ENCODE measurements at places on chromosomes 3 and 15.

GRCh38 chr3:111073218-111073617 lies 1.6 kb downstream of the NECTIN3 start:
- DNase-seq: no peak

DNA sequence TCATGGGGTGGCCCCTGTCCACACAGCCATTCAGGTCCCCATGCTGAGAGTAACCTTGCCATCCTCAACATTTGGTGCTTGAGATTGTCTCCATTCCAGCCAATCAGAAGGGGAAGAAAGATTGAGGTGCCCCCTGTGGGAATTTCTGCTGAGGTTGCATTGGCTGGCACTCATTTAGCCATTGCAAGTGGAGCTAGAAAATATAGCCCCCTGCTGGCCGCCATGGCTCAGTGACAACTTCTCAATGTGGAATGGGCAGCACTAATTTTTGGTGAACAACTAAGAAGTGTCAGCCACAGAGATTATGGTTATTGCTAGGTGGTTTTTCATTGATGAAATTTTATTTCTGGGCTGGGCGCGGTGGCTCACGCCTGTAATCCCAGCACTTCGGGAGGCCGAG lies 22.0 kb downstream of the COL6A6 start:
- no peak for DNase-seq

- DNase-seq: no peak
Observed at GRCh38 chr15:51982770-51983103, 11.2 kb upstream of the LEO1 start.

- DNase-seq: no peak
Observed at GRCh38 chr3:70426071-70426470, 113.6 kb upstream of the MDFIC2 start.

DNA sequence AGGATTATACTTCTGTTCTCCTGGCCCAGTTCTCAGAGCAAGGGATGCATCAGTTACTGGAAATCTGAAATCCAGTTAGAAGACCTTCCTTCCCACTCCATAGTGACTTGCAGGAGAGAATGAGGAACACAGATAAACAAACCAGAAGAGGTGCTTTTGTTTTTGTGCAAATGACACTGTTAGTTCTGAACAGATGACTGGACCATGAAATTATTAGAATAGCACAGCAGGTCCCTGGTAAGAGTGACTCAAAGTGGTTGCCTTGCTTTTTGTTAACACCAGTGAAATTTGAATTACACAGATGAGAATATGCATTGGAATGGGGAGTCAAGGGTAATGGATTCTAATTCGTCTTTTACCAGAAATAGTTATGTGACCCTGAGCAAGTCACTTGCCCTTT lies 30.4 kb upstream of the LRIG1 start:
- no peak for DNase-seq

- DNase-seq: no peak
Observed at GRCh38 chr3:172310428-172310760, 137.9 kb downstream of the GHSR start.

DNA sequence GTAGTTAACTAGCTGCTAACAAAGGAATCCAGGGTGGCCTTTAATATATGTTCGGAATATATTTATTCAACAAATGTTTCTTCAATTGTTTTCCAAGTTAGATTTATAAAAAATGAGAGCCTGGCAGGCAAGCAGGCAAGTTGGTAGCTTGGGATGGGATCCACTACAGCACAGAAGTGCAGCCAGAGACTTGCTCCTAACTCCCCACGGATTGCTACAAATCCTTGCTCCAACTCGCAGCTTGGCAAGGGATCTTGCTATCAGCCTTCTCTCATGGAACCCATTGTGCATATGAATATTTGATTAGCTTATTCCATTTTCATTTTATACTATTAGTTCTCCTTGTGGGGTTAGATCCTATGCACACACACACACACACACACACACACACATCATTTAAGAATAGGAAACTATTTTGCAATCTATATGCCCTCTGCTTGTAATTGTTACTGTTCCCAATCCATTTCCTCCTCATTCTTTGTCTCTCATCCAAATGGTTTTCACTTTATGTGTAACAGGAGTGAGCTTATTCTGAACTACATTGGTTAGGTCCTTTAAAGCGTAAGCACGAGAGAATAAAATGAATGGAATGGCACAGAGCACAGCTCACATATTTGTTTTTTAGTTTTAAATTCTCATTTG lies 505.6 kb downstream of the LPP start:
- DNase-seq: no peak

- DNase-seq: no peak
Observed at GRCh38 chr3:25789209-25789595, 688 bp upstream of the OXSM start.

- DNase-seq: no peak
Observed at GRCh38 chr3:11438646-11439045, 166.4 kb downstream of the ATG7 start.

GRCh38 chr15:29225534-29226234 lies 43.9 kb downstream of the NSMCE3 start:
- DNase-seq: no peak

DNA sequence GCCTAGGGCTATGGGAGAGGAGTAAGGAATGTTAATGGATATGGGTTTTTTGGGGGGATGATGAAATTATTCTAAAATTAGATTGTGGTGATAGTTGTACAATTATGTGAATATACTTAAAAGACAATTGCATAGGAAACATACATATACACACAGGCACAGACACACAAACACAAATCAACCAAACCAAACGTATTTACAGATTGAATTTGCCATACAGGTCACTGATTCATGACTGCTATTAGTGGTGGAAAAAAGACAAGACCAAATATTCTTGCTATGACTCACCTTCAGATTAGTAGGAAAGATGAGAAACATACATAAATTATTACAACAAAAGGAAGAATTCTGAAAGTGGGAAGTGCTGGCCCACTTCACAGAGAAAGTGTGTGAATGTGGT lies 85.3 kb downstream of the C3orf38 start:
- DNase-seq: no peak

- no peak for DNase-seq
Observed at GRCh38 chr15:63672369-63672768, 75.2 kb downstream of the FBXL22 start.

GRCh38 chr15:74233851-74234597 lies 2.1 kb upstream of the CCDC33 start:
- no peak for DNase-seq

DNA sequence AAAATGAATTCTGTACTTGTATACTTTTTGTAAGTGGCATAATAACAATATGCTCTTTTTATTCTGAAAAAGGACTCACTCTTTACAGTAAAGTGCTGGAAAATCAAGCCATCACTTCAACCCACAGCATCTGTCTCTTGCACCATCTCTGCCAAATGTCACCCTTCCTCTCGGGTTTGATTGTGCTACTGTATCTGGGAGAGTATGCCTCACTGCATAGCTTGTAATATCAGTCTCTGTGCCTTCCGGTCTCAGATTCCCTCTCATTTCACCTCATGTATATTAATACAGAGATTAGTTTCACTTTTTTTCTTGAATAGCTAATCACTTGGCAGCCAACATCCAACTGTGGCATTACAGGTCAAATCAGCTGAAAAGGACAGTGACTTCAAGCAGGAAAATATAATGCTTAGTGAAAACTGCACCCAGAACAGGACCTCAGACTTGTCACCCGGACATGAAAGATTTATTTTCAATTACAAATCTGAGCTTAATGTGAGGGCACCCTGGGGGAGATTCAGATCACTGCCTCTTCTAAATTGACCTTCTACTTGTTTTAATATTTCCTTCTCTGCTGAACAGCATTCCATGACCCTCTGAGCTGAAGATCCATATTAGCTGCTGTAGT lies 605.8 kb upstream of the NAALADL2 start:
- DNase-seq: no peak

- no peak for DNase-seq
Observed at GRCh38 chr3:155103686-155104085, 23.6 kb downstream of the MME start.

GRCh38 chr3:6799264-6799915 lies 61.5 kb upstream of the GRM7 start:
- no peak for DNase-seq

DNA sequence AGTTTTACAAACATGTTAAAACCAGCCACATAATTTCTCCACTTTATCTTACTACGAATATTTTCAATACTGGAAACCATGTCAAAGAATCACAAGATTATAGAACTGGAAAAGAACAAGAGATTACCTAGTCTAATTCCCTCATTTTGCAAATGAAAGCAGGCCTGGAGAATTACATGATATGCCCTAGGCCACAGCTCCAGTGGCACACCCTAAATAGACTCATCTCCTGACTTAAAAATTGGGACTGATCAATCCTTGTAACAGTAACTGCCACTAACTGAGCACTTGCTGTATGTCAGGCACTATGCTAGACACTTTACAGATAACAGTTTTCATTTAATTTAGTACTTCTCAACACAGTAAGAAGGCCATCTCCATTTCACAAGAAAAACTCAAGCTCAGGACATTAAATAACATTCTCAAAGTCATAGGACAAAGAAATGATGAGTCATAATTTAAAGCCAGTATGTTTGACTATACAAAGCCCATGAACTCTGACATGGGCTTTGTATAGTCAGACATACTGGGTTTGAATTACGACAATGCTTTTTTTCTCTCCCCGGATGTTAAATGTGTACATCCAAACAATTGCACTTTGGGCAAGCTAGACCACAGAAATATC lies 9.4 kb downstream of the IGSF11 start:
- DNase-seq: no peak

GRCh38 chr3:196236223-196236622 lies 19.9 kb downstream of the SLC51A start:
- DNase-seq: no peak

DNA sequence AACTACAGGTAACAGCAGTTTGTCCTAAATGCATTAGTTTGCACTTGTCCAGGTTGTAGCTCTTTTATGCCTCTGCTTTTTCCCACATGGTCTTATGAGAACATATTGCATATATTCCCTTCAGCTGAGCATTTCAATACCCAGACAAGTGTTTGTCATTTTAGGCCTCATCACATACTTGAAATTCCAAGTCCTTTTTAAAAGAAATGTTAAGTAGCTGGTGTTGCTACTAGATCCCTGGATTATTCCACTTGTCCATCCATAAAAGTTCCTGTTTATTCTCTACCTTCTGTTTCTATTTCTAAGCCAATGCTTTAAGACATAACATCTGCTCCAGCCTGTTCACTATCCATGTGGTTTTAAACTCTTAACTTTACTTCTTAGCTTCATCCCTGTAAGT lies 128.4 kb downstream of the NECTIN3 start:
- no peak for DNase-seq

GRCh38 chr3:190989218-190989617 lies 126.7 kb upstream of the GMNC start:
- DNase-seq: no peak

DNA sequence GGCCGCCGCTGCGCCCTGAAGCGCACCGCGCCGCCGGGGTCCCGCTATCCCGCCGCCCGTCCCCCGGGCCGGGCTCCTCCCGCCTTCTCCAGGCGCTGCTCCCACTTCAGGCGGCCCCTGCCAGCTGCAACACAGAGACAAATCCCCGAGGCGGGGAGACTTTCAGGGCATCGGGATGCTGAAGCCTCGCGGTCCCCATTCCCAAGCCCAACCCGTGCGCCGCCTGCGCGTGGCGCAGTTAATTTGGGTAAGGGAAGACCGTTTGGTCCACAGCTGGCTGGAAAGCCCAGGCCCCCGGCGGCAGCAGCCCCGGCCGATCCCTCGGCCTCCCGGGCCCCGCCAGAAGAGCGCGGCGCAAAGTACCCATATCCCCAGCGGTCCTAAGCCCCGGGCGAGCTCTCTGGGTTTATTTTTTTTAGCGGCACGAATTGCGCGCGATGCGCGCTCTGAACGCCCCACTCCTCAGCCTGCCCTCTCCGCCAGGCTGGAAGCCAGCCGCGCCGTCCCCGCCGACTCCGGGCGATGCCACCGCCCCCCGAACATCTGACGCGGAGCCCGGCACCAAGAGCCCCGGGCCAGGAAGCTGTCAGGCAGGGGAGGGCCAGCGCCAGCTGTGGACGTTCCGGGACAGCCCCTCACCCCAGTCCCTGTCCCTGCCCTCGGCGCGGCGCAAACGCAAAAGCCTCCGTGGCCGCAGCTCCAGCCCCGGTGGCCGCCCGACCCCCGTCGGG lies 517 bp downstream of the FBN1 start:
- peak; percentile 66 for DNase-seq

- no peak for DNase-seq
Observed at GRCh38 chr15:33623010-33623409, 312.2 kb downstream of the RYR3 start.

GRCh38 chr3:93843981-93844380 lies 129.7 kb downstream of the PROS1 start:
- no peak for DNase-seq

DNA sequence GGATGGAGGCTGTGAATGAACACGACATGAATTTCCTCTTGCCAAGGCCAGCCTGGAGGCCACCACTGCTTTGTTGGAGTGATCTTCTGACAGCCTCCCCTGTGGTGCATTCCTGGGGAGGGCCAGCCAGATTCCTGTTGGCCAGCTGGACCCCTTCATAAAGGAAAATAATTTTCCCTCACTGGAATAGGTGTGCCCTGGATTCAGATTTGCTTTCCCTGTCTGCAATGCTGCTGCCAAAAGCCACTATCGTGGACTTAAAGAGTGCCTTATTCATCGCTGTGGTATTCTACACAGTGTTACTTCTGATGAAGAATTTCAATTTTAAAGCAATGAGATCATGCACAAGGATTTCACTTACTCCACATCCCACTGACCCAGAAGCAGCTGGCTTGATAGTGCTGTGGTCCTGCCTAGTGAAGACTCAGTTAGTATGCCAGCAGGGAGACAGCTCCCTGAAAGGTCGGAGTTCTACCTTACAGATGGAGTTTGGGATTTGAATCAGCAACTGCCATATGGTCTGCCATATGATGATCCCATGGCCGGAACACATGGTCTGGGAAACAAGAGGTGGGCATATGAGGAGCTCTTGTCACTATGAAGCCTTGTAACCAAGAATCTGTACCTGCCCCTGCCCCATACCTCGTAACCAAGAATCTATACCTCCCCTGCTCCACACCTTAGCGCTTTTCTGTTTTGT lies 145.2 kb downstream of the KLF13 start:
- DNase-seq: no peak

GRCh38 chr3:64686446-64686908 lies 1.3 kb downstream of the ADAMTS9 start:
- DNase-seq: no peak

DNA sequence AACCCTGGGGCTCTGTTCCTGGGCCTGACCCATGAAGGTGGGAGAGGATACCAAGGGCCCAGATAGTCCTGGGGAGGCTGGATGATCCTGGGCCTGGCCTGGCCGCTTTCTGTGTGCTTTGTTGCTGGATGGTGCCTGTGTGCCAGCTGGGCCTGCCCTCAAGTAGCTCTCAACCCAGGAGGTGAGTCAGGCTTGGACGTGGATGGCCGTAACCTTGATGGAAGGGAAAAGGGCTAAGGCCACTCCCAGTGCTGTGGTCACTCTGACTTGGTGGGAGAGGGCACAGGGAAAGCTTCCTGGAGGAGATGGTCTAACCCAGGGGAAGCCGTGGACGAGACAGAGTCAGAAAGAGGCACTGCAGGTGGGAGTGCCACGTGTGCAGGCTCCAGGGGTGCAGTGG lies 9.4 kb downstream of the TMEM43 start:
- no peak for DNase-seq

Measured in dorsolateral prefrontal cortex (tissue), 122 donors.